Activated naive CD4-positive, alpha-beta T cell treated with anti-CD3 and anti-CD28 coated beads, Interleukin-2, amount 50 U/mL, for 16 hours (primary cell): ENCODE measurements at places on chromosomes 4 and X.

DNA sequence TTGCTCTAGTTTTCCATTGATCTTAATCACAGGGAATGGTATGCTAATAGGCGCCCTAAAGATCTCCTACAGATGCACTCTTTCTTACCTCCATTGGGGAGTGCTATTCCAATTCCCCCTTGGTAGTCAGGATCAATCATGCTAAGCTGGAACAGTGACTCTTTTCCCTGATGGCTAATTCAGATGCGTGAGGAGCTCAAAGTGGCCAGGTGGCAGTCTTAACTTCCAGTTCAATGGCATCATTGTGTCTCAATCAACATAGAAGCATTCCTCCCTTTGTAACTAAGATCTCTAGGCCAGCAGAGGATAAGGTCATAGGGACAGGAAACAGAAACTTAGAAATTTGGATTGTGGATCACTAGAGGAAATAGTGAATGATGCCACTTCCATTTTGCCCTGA is 216.8 kb downstream of the GRID2 start:
- no peak for DNase-seq

DNA sequence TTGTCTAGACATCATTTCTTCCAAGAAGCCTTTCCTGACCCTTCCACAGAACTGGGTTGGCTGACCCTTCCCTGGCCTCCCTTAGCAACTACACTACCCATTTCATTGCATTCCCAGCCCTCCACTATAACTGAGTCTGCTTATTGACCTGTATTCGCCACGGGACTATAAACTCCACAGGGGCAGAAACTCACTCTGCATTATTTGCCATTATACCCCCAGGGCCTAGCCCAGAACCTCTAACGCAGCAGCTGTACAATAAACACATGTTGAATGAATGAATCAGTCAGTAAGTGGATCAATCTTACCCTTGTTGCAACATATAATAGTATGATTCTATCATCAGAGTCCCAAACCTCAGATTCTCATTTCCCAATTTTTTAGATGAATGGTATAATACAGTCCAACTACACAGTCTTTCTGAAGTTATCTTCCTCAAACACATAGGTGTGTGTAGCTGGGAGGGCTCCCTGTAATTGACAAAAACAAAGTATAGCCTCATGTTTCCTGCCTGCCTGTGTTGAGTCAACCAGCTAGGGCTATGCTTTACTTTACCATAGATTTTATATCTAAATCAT is 209.3 kb downstream of the CHIC2 start:
- no peak for DNase-seq

DNA sequence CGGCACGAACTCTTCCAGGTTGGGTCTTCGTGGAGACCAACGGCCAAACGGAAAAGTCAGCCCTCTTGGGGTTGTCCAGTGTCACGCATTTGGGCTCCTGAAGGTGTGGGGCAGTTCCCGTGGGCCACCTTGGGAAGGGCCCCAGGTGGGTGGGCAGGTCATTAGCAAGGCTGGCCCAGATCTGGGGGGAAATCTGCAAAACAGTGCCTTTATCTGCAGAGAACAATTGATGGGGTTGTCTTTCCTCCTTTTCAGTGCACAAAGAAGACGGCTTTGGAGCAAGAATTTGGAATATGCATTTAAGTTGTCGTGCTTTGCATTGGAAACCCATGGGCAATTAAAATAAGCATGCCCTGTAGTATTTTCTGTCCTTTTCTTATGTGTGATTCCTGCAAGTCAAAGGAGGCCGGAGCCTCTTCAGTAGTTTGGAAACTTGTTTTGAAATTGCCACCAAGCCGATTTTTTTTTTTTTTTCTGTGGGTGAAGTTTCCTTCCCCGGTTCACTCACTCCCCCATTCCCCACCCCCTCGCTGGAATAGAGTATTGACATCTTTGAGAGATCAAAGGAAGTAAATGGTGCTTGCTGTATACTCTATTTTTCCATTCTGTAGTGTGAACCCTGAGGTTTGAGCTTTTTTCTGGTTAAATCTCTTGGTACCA is 9.8 kb downstream of the ZIC3 start:
- DNase-seq = no peak

DNA sequence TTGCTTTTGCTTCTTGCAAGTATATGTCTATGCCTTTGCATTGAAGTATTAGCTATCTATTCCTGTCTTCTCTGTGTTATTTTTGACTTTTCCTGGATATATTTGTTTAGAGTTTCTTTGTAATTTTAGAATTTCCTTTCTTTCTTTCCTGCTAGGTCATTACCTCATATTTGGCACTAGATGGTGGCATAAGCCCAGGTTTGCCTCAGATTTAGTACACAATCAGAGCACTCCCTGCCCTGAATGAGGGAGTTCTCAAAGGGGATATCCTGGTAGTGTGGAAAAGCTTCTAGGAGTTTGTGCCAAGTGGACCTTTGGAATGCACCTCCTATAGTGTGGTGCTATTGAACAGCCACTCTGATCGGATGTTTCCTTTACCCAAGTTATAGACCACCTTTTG is 181.6 kb downstream of the UGT8 start:
- DNase-seq = no peak

- DNase-seq = no peak
Measured at GRCh38 chr4:35151816-35152572, 1092.3 kb downstream of the ARAP2 start.

GRCh38 chrX:123581586-123581985 is 151.3 kb downstream of the THOC2 start:
- DNase-seq = no peak
